ENCODE measurements at places on chromosomes 7 and 10.
A peak's percentile ranks its signal among the peaks of the same experiment; 100 is the strongest.

GRCh38 chr7:5450549-5451327 lies 27.1 kb upstream of the TNRC18 start:
- peak; percentile 81 for DNase-seq

DNA sequence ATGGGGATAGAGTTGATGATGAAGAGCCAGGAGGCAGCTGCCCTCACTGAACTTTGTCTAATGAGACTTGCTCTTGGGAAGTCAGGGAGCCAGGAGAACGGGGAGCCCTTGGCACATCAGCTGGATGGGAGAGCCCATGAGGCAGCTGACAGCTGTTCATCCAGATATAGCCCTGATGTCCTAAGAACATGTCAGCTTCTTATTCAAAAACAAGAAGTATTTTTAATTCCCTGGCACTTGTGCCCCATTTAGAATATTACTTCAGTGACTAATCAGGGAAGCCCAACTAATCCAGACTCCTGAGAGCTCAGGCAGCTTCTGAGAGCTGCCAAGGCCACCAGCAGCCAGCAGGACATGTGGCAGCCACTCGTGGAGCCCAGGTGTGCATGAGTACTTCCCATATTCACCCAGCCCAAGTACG lies 363.4 kb downstream of the GRID1 start:
- no peak for DNase-seq

DNA sequence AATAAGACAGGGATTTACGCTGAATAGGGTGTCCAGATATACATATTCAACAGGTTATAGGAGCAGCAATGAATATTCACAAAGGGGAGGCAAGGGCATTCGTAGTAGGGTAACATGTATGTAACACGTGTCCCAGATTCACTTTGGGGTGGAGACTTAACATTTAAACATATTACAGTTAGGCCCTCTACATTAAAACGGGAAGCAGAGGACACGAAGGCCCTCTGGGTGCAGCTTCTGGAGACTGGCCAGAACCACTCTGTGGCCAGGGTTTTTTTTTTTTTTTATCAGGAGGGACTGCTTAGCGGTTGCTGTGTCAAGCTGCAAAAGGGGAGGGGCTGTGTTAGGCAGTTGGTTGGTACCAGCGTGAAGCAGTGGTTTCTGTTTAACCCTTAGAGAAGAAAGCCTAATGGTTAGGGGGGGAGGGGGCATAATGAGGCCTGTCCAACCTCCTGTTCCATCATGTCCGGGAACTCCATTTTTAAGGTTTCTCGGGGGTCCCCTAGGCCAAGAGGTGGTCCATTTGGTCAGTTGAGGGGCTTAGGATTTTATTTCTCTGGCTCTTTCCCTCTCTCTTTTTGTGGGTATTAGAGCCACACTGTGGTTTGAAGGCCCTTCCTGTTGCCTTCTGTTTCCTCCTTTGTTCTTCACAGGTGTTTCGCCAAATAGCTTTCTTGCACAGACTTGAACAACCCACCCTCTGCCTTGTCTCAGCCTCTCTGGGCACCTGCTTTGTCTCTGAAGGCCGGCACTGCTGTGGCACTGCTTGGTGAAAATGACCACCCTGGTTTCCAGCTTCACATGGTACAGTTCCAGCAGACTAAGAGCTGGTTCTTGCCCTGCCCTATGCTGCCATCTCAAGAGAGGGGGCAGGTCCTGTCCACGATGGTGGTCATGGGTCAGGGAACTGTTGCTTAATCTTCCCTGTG lies 26.4 kb downstream of the PRF1 start:
- no peak for DNase-seq

DNA sequence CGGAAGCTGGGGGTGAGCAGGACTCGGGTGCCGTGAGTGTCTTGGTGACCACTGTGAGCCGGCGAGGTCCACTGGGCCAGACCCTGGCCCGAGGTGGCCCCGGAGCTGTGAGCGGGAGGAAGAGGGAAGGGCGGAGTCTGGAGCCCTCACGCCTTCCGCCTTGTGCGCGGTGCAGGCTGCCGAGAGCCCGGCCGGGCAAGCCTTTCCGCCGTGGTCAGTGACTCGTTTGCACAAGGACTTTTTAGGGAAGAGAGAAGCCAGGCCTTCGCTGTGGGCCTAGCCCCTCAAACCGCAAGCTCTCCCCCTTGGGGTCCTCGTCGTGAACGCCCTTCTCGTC lies 40.9 kb upstream of the ZNF32 start:
- DNase-seq, result no peak

DNA sequence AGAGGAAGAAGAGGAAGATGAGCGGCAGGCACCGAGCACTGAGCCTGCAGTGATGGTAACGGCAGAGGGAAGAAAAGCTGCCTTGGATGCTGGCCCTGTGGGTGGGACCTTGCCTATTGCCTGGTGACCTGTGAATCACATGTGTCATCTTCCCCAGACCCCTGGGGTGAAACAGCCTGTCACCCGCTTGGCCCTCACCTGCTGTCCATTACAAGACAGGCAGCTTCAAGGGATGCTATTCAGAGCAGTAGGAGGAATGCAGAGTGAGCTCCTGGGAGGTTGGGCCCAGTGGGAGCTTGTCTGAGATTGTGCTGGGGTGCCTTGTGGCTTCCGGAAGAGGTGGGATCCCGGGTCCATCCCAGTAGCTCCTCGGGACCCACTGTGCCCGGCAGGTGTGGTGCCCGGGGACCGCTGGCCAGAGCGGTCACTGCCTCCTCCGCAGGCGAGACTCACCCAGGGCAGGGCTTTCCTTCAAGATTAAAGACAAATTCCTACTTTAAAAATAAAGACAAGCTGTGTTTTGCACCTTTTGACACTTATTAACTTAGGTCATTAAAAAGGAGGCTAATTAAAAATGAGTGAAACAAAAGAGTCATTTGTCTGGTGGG lies 440.2 kb upstream of the MKI67 start:
- no peak for DNase-seq

- no peak for DNase-seq
Measured at GRCh38 chr7:2154831-2155230, 77.9 kb downstream of the MAD1L1 start.

DNA sequence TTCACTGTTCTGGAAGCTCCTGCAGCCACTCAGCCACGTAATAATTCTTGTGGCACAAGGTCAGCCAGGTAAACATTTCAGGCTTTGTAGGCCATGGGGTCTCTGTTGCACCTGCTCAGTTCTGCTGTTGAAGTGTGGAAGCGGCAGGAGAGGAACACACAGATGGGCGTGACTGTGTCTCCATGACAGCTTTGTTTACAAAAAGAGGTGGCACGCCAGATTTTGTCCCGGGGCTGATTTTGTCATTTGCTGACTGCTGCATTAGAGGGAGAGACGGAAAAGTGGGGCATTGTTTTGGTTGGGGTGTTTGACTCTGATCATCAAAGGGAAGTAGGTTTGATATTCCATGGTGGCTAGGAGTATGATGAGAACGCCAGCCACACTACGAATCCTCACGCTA lies 103.1 kb downstream of the PRKAG2 start:
- no peak for DNase-seq

GRCh38 chr7:108368466-108368865 lies 87.8 kb downstream of the NRCAM start:
- DNase-seq, result no peak

DNA sequence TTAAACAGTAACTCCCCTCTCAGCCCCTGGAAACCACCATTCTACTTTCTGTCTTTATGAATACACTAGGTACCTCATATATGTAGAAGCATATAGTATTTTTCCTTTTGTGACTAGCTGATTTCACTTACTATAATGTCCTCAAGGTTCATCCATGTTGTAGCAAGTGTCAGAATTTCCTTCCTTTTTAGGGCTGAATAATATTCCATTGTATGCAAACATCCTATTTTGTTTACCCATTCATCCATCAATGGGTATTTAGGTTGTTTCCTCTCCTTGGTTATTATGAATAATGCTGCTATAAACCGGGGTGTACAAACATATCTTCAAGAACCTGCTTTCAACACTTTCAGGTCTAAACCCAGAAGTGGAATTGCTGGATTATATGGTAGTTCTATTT lies 125.3 kb downstream of the SGMS1 start:
- DNase-seq, result no peak

GRCh38 chr10:30505543-30506298 lies 71.7 kb downstream of the MAP3K8 start:
- DNase-seq, result no peak

- no peak for DNase-seq
Measured at GRCh38 chr7:79810916-79811315, 323.7 kb upstream of the GNAI1 start.

- no peak for DNase-seq
Measured at GRCh38 chr10:97689559-97690020, 2.5 kb upstream of the AVPI1 start.

DNA sequence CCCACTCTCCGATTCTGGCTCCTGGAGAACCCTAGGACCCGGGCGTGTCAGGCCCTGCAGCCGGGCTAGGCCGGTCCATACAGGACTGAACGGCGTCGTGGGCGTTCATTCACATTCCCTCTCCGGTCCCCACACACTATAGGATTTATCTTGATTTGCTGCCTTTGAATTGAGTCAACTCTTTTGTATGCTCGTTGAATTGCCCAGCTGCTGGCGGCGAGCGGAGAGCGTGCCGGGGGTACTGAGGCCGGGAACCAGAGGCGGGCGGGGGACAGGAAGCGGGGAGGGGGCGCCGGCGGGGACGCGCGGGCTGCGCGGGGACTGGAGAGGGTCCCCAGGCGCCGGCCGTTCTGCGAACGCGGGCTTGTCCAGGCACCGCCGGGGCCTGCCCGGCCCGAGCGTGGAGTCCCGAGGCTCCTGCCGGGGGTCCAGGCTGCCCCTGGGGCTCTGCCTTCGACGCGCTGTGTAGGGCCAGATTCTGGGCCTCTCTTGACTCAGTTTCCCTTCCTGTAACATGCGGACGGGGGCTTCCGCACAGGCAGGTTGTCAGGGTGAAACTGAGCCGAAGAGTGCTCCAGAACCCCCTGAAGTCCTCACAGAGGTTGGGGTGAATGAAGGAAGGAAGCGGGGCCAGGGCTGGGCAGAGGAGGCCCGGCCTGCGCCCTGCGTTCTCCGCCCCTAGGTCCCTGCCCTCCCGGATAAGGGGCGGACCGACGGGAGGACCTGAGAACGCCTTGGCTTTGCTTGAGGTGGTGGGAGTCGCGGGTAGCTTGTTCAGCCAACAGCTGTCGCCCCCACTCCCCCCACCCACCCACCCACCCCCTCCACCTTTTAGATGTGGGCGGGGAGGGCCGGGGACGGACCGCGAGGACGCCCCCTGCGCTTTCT lies 769 bp upstream of the ELFN1 start:
- DNase-seq, result no peak

GRCh38 chr7:43771128-43771527 lies 12.6 kb downstream of the BLVRA start:
- no peak for DNase-seq

- DNase-seq, result no peak
Measured at GRCh38 chr7:112060625-112061024, 145.6 kb downstream of the DOCK4 start.

GRCh38 chr7:101243646-101244374 lies 1.1 kb downstream of the FIS1 start:
- no peak for DNase-seq

DNA sequence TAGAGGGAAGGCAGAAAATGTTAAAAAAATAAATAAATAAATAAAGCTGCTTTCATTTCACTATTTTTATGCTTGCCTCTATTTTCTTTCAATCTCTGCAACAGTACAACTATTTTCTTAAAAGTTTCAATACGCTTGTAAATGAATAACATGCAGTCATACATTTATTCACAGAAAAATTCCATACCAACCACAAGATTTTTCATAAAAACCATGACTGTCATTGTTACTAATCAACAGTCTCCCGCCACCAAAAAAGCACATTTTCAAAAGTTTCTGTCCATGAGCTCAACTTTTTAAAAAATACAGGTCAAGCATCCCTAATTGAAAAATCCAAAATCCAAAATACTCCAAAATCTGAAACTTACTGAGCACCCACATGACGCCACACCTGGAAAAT lies 5.3 kb downstream of the PARD3 start:
- DNase-seq, result no peak

GRCh38 chr10:79335470-79336235 lies 11.6 kb upstream of the PPIF start:
- DNase-seq, result no peak
